ENCODE measurements at places on chromosomes 16 and 17.
A peak's percentile ranks its signal among the peaks of the same experiment; 100 is the strongest.

DNA sequence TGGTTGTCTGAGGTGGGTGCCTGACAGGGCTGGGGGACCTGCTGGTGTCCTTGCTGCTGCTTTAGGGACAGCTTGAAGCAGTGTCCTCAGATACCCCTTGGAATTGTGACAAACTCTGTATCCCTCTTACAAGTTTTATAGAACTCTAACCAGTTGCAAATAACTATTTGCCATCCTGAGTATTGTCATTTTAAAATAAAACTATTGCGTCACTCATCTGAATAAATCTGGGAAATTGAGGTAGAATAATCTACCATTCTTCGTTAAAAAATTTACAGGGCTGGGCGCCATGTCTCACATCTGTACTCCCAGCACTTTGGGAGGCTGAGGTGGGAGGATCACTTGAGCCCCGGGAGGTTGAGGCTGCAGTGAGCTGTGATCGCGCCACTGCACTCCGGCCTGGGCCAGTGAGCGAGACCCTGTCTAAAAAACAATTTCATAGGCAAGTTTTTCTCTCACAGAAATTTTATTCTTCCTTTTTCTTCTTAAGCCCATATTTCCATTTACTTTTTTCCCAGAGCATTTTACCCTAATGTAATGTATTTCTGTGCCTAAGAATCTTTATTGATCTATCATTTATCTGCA is 14.2 kb downstream of the ZNF750 start:
- no peak for DNase-seq

- DNase-seq = no peak
Measured at GRCh38 chr17:37720989-37721388, 23.9 kb downstream of the HNF1B start.

DNA sequence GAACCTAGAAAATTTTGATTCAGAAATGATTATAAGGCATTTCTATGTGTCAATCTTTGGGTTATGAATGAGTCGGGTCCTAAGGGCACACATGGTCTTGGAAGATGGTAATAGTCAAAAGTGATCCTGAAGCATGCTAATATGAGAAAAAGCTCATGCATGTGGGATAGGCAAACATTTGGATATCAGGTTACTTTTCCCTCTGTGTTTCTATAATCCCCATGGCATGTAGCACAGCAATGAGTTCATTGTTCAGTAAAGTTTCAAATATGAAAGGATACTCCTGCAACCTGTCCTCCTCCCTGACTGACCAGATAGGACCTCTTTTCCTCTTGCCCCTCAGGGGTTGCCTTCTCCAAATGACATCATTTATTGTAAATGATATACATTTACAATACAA is 249.9 kb upstream of the MON1B start:
- DNase-seq = no peak

DNA sequence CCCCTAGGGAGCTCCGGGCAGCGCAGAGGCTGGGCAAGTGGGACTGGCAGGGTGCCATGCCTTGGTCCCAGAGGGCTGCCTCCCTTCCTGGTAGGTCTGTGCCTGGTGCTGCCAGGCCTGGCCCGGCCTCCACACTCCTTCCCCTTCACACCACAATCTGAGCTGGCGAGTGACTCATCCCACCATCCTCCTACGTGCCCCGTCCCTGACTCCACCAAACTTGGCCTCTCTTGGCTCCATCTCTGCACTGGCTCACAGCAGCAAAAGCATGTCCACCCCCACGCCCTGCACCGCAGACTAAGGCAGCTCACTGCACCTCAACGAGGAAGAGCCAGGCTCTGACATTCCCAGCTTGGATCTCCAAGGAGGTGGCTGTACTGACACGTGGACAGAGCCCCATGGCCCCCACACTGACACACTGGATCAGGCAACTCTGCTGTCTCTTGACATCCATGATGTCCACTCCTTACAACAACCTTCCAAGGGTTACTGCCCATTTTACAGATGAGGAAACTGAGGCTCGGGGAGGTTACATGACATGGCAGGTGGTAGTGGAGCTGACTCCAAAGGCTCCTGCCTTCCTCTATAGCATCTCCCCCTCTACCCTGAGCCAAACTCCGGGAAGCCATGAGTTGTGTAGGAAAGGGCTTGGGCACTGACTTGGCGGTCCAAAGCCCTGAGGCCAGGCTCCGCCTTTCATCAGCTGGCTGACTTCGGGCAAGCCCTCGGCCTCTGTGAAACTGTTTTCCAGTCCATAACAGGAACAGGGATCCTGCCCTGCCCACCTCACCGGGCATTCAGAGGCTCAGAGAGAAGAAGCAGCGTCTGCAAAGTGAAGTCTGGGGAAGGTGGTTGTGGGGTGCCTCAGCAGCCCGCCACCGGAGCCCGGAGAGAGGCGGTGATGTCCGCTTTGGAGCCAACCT is 20.1 kb upstream of the KRT19 start:
- DNase-seq = peak; percentile 58

DNA sequence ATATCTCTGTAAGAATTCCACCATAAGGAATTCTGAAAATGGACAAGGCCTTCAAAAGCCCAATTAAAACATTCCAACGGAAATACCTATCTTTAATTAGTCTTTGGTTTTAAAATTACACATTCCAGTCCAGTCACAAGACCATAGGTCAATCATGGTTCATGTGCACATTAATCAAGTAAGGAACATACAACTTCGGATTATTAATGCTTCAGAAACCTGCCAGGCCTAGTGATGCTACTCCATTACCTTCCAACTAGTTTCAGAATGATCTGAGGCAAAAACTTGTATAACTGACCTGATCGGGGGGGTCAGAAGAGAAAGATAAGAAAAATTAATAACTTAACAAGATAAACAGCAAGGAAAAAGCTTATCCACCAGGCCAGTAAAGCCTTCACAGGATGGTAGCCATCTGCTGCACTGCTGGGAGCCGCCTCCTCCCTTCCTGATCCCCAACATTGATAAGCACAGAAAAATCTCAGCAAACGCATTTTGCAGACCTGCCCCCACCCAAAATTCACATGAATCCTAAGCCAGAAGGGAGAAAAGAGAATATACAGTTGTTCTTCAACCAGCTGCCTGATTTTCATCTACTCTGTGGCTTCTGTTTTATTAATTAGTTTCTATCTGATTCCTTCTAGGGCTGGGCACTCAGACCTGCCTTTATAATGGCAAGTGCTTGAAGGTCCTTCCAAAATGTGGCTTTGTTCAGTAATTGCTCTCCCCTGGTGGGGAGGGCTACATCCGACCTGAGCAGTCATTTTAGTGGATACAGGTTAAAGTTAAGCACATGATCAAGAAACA is 6.0 kb downstream of the SDR42E1 start:
- DNase-seq = no peak

GRCh38 chr17:79798299-79799173 is 1.7 kb upstream of the CBX8 start:
- DNase-seq = no peak

DNA sequence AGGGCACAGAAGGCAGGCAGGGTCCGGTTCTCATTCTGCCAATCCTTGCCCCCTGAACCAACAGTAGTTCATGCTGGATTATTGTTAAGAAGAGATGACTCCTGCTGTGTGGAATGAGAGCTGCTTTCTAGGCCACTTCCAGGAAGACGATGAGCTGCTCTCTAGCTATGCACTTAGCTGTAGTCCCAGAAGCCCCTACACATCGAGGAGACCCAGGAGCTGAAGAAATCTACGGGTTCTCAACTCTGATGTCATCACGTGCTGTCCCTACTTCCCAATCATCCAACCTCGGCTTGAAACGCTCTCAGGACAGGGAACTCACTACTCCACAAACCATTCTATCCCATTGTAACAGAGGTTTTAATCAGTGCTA is 29.0 kb upstream of the EMP2 start:
- DNase-seq = no peak

DNA sequence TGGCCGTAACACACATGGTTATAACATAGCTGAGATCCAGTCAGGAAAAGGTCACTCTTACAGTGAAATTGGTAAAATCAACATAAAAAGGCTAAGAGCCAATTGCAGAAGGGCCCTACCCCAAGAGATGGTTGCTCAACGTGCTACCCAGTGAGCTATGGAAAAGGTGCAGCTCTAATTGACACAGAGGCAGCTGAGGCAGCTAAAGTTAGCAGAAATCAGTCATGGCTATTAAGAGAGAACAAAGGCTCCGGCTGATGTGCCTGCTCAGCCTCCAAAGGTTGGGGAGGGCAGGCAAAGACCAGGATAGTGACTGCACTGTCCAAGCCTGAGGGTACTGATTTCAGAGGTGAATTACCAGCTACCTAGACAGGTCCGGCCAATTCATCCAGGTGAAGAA is 76.5 kb upstream of the ATP2A3 start:
- no peak for DNase-seq

GRCh38 chr17:44548376-44549230 is 8.7 kb upstream of the FZD2 start:
- DNase-seq = no peak

- no peak for DNase-seq
Measured at GRCh38 chr16:67312719-67313118, 13.8 kb downstream of the KCTD19 start.

DNA sequence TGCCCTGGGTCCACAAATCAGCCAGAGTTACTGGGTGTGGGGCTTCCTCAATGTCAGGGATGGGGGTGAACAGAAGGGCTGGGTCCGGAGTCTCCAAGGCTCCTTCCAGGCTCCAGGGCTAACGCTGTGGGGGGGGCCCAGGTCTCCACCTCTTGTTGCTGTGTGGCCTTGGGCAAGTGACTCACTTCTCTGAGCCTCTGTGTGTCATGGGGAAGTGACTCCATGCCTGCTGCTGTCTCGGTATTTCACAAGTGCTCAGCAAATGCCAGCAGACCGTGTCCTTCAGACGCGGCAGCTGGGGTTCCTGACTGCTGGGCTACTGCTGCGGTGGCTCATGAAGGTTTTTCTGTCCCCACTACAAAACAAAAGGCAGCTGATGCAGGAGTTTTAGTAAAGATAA is 26.6 kb downstream of the JPH3 start:
- no peak for DNase-seq

DNA sequence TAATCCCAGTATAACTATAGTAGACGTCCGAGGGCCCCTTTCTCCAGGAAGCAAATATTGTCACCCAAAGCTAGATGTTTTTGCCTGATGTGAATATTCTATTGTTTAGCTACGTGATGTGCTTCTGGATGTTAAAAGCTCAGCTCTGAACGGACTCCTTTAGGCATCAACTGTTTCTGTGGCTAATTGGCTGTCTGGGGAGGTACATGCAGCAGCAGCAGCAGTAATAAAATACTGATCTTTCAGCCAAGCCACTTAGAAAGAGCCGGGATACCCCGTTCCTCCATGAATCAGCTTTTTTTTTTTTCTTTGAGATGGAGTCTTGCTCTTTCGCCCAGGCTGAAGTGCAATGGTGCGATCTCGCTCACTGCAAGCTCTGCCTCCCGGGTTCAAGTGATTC is 43.0 kb downstream of the TRARG1 start:
- no peak for DNase-seq

DNA sequence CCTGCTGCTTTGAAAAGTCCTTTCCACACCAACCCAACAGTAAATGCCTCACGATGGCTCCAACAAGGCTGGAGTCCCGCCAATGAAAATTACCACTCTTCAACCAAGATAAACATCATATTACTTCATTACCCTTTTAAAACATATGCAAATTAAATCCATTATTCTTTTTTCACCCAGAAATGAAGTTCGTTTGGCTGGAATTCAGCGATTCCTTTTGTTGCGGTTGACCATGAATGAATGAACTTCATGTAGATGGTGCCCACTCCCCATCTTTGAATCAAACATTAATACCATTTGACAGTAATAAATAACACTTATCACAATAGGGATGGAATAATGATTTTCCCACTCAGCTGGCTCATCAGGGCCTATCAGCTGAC is 211.5 kb upstream of the TOX3 start:
- DNase-seq = no peak

DNA sequence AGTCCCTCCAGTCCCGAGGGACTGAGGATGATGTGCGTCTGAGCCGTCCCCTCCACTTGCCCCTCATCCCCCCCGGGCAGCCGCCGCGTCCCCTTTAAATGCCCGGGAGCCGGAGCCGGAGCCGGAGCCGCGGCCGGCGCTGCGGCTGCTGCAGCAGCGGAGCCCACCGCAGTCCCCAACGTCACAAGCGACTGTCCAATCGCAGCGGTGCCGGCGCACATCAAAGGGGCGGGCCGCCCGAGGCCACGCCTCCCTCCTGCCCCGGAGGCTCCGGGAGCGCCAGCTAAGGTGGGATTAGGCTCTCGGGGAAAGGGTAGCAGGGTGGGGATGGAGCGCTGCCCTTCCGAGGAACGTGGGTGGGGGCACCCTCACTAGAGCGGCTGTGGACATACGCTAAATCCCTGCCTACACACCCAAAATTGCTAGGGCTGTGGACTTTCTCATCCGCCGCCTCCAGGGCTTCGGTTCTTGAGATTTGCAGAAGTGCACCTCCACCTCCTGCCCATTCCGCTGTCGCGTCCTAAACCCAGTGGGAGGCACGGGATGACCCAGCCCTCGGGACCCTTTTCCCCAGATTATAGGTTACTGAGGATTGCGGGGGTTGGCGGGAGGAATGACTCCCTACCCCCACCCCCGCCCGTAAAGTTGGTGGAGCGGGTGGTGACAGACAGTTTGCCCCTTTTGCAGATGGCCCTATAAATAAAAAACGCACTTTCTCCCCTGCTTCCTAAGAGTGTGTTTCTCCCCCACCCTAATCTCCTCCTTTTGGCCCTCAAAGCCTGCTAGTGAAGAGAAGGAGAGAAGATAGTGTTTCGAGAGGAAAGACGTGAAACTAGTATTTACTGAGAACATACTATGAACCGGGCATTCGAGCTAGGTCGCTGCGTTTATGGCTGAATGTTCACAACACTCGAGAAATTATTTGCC is at the start of gene PHOSPHO1:
TSS of gene PHOSPHO1 (minus strand) at position 152 of the 927 bp plus-strand sequence. CDS start 4,096 bp downstream, outside the sequence.
- peak; percentile 79 for DNase-seq

DNA sequence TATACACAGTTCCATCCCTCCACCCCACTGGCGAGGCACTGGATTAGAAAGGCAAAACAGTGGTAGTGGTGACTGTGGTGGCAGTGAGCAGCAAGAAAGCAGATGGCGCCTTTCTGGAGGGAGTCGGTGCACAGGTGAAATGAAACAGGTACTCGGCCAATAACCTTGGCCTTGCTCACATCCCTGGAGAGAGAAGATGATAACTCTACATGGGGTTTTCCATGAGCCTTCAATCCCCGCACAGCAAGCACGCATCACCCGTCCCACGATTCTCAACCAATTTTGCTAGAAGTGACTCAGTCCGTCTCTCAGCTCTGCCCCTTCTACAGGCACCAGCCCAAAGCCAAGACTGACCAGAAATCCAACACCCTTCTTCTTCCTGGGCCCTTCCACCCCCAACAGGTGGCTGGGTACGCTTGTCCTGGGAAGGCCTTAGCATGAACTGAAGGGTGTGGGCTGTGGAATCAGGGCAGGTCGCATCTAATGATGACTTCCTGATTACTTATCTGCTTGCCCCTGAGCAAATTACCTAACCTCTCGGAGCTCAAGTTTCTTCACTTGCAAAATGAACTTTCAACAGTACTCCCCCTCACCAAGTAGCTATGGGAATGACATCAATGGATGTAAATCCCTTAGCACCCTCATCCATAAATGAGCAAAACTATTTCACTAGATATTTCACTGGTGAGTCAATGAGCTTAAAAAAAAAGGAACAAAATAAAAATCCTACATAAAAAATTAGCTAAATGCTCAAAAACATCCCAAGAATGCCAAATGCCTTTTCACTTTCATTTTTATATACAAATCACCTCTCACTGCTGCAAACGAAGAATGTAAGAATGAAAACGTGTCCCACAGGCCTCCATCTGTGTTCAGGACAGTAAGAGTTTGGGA is 18.0 kb downstream of the XPO6 start:
- DNase-seq = no peak
